EL (cell line): ENCODE measurements at places on chromosomes 12 and 14.

DNA sequence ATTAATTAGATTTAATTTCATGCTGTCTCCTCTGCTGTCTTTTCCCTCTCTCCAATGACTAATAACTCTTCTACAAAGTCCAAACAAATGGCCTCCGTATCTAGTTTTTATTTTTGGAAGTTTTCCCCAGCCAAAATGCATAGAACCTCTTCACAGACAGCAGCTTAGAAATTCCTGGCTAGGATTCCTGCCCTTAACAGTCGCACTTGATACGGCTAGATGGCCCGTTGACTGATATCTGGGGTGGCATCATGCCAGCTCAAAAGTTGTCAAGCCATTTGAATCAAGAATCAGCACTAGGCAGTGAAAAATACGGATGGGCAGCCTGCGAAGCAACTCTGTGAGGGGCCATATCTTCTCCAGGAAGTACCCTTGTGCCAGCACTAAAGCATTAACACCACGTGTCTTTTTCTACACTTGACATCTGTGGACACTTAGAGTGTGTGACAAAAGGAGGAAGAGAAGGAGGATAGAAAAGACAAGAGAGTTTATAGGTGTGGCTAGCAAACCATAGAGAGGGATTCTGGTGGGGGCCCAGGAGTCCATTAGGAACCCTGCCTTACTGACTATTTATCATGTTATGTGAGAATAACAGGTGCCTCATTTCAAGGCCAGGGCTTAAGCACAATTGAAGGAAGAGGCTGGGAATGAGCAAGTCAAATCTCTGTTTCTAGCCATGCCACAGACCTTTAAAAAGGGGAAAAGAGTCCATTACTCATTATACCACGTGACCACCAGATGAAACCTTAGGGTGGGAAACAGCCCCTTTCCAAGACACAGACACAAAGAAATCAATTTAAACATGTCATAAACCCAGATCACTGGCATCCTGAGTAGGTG, 39.2 kb upstream of the KRR1 start:
- DNase-seq: no peak

- DNase-seq: no peak
Measured at GRCh38 chr14:60317609-60318008, 68.6 kb downstream of the PPM1A start.

DNA sequence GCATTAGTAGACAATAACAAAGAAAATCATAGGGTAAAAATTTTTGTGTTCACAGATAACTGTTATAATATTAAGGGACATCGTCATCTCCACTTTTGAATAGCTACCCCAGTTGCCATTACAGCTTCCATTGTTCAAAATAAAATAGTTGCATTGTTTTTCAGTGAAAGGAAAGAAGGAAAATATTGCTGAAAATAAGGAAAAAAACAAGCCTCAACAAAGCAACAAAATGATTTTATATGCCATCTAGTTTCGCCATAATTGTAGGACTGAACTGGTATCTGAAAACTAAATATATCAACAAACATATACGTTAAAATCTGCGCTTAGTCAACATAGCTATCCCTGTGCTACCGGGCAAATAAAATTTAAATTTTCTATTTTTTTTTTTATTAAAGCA, 3.3 kb downstream of the CDK17 start:
- no peak for DNase-seq

- no peak for DNase-seq
Measured at GRCh38 chr12:102955926-102956737, 1.3 kb upstream of the ASCL1 start.

GRCh38 chr12:80178846-80179245, 79.5 kb downstream of the OTOGL start:
- no peak for DNase-seq

- no peak for DNase-seq
Measured at GRCh38 chr14:32826404-32827082, 112.1 kb upstream of the NPAS3 start.

DNA sequence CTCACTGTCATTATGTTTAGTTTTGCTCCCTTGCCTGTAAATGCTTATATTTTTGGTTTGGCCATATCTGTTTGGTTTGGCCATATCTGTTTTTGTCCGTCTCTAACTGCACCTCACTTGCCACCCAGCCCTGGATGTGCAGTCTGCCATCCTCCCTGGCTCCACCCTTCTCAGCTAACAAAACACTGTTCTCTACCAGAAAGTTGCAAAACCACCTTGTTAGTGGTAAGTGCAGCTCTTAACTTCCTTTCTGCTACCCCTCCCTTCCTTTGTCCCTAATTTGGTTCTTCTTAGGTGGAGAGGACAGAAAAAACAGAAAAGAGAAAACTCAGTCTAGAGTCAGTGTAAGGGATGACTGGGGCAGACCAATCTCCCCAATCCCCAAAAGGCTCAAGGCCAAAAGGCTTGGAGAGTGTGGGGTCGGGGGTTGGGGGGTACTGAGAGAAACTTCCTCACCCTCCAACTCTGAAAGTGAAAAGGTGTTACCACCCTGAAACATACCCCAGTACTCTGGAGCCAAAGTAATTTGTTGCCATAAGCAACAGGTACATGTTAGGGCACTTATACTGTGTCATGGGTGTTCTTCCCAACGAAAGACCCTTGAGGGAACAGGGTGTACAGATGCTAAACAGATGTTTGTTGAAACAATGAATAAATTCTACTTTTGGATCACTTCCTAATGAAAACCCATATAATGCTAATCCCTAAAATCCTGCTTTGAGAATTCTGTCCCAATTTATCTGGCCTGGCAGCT, 5.0 kb downstream of the BIN2 start:
- no peak for DNase-seq

DNA sequence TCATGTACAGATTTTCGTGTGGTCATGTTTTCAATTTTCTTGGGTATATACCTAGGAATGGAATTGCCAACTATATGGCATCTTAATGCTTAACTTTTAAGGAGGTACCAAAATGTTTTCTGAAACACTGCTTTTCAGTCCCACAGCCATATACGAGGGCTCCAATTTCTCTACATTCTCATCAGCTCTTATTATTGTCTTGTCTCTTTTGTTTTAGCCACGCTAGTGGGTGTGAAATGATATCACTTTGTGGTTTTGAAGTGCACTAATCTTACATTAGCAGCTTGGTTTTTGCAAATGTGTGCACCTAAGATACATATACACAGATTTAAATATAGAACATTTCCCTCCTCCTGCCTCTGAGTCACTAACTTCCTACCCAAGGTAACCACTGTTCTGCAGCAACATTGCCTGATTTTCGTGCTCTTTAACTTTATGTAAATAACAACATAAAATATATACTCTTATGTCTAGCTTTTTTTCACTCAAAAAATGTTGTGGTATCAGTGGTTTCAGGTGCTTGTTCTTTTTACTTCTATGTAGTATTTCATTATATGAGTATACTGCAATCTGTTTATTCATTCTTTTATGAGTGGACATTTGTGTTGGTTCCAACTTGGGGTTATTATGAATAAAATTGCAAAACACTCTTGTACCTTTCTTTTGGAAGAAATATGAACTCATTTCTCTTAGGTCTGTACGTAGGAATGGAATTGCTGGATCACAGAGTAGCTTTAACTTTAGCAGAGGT, 73.1 kb downstream of the ZFP36L1 start:
- no peak for DNase-seq

- DNase-seq: peak; percentile 27
Measured at GRCh38 chr12:95202691-95203486, 14.4 kb downstream of the FGD6 start.

DNA sequence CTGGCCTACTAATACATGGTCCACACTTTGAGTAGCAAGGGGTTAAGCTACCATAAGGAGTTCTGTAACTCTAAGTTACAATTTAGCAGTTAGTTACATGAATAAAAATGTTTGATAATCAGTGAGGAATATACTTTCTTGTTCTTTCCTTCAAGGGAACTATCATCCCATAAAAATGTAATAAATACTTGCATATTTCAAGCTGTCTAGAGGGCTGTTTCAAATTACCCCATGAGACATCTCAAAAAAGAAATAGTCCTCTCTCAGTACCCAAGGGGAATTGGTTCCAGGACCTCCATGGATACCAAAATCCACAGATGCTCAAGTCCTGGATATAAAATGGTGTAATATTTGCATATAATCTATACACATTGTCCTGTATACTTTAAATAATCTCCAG, 48.7 kb upstream of the GNG2 start:
- DNase-seq: no peak

DNA sequence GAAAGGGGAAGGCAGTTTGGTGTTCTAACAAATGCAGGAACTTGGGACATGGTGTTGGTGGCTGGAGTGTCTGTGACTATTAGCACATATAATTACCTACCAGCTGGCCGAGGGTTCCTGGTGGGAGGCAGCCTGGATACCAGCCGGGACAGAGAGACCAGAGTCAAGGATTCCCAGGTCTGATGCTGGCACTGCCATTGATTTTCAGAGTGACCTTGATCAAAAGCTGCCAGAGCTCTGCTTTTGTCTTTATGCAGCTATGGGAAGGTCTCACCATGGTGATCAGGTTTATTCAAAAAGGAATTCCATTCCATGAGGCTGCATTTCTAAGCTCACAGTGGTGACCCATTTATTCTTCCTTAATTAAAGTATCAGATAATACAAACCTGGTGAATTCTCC, 101.0 kb upstream of the PWP1 start:
- no peak for DNase-seq

- DNase-seq: no peak
Measured at GRCh38 chr14:75570797-75571196, 7.6 kb upstream of the FLVCR2 start.

DNA sequence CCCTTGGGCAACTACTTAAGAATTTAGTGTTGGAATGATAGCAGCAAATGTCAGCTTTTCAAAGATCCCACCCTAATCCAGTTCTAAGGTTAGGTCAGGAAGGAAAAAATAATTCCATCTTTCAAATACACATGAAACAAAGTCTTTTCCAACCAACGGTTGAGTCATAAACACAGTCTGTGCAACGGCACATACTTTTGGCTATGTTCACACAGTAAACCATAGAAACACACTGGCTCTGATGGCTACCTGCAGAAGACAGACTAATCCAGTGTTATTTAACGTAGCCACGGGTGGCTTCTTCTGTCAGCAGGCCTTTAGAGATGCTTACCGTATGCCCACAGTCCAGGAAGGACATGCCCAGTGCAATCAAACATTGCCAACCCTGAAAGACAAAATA, 35.7 kb downstream of the HIGD1C start:
- DNase-seq: no peak

- no peak for DNase-seq
Measured at GRCh38 chr12:123035841-123036240, 55.4 kb downstream of the ARL6IP4 start.

GRCh38 chr14:68968721-68969120, 10.4 kb downstream of the ACTN1 start:
- no peak for DNase-seq

DNA sequence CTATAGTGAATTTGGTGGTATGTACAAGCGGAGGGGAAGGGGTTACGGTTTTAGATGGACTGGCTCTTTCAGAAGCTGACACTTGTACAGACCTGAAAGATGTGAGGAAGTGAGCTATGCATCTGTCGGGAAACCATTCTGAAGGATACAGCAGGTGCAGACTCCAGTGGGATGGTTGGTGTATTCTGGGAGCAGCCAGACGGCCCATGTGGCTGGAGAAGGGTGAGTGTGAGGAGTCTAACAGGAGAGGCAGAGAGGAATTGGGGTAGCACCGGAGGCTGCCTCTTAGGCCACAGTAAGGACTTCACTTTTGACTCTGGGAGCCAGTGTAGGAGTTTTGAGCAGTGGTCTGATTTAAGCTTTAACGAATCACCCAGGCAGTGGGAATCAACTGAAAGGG, 90.7 kb downstream of the APAF1 start:
- no peak for DNase-seq

GRCh38 chr12:132196038-132196872, 52.0 kb downstream of the NOC4L start:
- DNase-seq: no peak

- DNase-seq: no peak
Measured at GRCh38 chr12:111353026-111353425, 15.9 kb downstream of the PHETA1 start.

DNA sequence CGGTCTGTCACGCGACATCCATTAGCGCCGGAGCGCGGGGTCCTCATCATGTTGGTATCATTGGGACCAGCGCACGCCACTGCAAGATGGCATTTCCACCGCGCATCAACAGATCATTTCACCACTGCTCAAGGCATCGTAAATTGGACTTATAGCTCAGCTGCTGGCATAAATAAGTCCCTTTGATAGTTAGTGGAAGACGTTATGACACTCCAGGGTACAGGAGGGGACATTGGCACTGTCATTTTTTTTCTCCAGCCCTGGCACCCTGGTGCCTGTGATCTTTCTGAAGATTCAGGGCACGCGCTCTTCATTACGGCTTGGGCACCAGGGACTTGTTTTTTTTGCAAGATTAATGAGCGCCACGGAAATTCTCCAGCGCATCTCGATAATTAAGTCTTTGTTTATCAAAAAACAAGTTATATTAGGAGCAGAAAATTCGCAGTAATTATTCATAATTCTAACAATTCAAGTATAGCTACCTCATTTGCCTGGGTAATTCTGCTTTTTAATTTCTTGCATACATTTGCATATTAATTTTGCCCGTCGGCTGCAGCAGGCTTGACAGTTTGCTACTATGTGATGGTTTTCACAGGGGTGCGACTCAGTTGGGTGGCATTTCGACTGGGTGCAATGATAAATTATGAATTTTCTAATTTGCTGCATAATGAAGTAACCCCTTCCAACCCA, 167.7 kb downstream of the VRK1 start:
- no peak for DNase-seq

DNA sequence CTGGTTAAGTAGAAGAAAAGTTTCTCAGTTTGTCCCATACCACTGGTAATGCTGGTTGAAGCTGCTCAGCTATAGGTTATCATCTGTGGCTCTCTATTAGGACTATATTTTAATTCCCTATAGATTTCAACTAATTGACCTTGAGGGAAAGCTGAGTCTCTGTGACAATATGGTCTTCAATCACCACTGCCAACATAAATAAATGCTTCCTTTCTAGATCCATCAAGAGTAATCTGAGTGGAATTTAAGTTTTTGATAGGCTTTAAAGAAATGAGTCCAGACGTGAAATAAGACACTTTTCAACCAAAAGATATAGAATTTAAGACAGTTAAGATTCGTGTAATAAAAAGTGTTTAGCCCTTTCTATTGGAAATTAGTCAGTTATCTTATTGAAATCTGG, 63.5 kb upstream of the MYF6 start:
- DNase-seq: peak; percentile 16

DNA sequence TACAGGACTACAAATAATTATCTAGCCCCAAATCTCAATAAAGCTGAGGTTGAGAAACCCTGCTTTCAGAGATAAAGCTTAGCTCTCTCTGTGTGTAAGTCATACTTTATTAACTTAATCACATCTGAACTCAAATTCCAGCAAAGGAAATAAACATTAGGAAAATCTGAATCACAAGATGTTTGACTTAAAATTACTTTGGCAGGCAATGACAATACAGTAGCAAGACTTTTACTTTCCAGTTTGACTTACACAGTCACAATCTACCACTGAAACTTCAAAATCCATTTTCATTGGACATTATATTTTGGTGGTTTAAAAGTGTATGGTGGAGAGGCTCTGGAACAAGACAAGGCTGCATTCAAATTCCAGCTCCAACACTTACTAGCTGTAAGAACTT, 11.4 kb downstream of the TMEM116 start:
- no peak for DNase-seq
